Fibroblast of gingiva (primary cell): ENCODE measurements at places on chromosomes 6 and 20.

DNA sequence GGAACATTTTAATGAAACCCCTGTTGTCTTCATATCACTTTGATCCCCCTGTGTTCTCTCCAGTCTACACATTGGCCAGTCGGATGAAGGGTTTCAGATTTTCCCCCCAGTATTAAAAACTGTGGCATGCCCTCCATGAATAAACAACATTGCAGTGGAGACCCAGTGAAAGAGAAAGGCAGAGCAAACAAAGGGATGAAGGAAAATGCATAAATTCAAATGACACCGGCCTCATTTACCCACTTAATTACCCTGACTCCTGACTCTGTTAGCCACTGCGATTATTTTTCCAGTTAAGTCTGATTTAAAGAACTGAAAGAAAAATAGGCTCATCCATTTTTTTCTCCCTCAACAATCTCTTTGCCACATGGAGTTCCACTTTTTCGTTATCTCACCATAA, 569.2 kb downstream of the TFAP2B start:
- DNase-seq: no peak

DNA sequence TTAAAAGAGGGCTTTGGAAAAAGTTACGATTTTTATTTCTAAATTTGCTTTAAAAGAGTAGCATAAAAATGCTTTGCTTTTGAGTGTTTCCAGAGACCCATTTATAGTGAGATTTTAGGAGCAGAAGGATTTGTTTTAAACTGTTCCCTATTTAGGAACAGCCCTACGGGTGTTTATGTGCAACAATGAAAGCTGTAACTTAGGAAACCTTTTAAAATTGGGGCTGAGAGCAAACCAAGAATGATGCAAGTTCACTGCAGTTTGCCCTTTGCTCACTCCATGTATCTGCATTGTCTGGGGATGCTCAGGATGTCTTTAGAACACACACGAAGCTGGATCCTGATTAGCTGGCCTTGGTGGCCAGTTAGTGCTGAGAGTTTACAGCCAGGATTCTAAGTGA, 40.9 kb downstream of the GHRH start:
- peak; percentile 88 for DNase-seq

- DNase-seq: no peak
These were observed 750.5 kb downstream of the FRK start for GRCh38 chr6:115310156-115310555.

DNA sequence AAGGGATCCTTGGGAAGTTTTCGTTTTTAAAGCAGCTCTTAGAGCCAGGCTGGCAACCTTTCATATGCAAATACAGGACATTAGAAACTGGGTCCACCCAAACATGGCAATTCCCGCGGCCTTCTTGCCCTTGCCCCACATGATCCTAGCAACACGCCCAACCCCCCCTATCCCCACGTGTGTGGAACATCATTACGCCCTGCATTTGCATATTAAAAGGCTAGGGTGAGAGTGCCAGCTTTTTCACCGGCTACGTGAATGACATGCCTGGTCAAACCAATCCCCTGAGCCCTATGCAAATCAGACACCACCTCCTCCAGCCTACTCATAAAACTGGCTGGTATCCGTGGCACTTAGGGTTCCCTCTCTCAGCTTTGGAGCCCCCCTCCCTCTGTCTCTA, 88.1 kb downstream of the TNFRSF21 start:
- no peak for DNase-seq

- no peak for DNase-seq
These were observed 6.5 kb upstream of the NPBWR2 start for GRCh38 chr20:64113796-64114355.

- no peak for DNase-seq
These were observed 949 bp upstream of the ATXN1 start for GRCh38 chr6:16762268-16762549.

- DNase-seq: no peak
These were observed 116.1 kb downstream of the RIN2 start for GRCh38 chr20:19874040-19874727.

DNA sequence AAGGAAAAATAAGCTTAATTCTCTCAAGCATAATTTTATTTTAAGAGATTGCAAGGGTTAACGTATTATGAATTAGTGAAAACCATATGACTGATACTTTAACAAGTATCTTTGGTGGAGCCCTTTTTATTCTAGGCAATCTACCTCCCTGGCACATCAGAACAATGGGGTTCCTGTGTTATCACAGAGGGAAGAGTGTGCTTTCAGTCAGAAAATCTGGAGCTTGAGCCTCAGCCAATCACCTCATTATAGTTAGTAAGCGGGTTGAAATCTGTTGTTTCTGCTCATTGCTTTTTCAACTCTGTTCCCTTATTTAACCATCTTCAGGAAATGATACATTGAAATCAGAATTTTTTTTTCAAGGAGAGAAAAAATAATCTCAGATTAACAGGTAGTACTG, 391 bp downstream of the ADGRF1 start:
- no peak for DNase-seq

DNA sequence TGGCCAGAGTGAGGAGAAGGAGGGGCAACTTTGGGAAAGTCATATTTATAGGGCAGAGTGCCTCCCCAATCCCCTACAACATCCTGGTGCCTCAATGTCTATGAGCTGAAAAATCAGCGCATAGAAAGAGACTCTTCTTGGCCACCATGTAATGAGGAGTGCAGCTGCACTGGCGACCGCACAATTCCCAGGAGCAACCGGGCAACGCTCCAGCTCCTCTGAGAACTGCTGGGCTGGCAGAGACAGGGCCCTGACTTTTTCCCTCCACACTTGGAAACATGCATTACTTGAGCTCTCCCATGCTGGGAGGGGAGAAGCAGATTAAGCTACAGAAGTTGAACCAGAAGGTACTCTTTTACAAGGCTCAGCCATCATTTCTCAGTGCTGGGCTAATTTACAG, 31.4 kb upstream of the MARCKS start:
- peak; percentile 75 for DNase-seq

- DNase-seq: peak; percentile 65
These were observed 6.7 kb downstream of the MTCH1 start for GRCh38 chr6:36979347-36979742.
